T-helper 1 cell (primary cell): ENCODE measurements at places on chromosomes 7 and 10.

- peak; percentile 34 for DNase-seq
These were observed 101.6 kb downstream of the DYNC2I1 start for GRCh38 chr7:158957921-158958491.

DNA sequence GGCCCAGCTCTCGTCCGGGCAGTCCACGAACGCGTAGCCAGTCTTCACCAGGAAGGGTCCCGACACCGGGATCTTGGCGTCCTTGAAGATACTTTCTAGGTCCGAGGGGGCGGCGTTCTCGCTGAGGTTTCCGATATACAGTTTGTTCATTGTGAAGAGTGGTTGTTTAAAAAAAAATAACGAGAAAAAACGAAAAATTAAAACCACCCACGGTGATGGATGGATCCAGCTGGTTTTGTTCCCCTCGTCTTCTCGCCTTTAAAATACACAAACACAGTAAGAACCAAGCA, 385 bp downstream of the IGF2BP3 start:
- no peak for DNase-seq

- DNase-seq, result no peak
These were observed 393.4 kb upstream of the MKI67 start for GRCh38 chr10:128519581-128519980.

DNA sequence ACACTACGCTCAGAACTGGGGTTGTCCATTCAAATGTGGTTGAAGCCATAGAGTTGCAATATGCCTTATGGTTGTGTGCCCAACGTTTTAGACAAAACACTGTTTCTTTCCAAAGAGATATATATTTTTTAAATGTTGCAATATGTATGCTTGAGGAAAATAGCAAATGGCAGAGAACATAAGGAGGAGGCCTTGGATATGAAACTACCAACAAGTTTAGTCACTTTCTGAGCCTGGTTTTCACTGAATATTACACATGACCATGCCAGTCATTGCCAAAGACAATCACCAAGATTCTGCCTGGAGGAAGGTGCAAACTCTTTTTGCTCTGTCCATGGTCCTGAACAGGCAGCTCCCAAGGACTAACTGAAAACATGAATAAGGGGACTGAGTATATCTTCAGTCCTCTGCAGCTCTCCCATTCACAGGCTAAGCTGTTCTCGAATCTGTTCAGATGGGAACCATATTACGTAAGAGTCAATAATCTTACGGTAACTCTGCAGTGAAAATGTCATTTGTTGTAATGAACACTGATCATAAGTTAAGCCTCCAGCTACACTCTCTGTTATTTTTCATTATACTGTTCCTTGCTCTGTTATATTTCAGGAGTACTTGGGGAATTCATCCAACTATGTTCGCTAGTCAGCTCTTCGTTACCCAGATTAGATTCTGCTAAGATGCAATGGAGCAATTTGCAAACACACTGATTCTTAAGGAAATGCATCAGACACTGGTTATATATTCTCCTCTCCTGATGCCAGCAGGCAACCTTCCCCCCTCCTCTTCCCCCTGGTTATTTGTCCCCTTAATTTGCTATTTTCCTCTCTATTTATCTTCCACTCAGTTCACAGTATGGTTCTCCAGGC, 90.7 kb upstream of the C1QL3 start:
- no peak for DNase-seq

DNA sequence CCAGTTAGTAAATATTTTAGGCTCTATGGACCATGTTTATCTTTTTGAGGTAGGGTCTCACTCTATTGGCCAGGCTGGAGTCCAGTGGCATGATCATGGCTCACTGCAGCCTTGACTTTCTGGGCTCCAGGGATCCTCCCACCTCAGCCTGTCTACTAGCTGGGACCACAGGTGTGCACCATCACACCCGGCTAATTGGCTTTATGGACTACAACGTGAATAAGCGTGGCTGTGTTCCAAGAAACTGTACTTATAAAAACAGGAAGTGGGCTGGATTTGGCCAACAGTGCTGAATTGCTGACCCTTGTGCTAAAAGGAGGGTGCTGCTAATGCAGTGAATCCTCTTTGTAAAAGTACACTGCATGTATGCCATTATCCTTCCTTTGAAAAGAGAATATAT, 111.7 kb upstream of the CDK13 start:
- DNase-seq, result no peak

DNA sequence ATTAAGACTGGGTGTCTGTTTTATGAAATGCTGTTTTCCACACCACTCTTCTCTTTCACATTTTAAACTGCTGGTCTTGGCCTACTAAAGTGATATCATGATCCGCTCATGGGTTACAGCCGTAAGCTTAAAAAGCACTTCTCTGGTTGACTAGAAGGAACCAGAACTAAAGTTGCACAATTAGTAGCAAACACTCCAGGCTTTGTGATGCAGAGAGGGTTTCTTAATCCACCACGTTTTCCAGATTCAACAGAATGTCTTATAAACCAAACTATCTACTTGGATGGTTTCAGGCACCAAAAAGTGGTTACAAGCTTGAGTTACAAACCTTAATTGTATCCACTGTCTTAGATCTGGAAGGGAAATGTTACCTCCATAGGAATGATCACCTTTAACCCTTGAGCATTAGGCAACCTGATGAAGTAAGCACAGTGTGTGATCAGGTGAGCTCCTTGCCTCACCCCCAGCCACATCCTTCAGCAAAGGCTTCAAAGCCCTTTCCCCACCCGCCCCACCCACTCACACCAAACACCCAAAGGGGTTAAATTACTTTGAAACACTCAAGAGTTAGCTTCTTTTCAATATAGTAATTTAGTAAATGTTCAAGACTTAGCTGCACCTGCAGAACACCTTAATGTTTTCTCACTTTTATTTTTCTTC, 3.5 kb downstream of the ELMO1 start:
- no peak for DNase-seq

- DNase-seq, result no peak
These were observed 15.5 kb downstream of the TUBGCP2 start for GRCh38 chr10:133292919-133293809.

- peak; percentile 53 for DNase-seq
These were observed 2.2 kb downstream of the MAFK start for GRCh38 chr7:1532456-1533254.

GRCh38 chr10:124264711-124265390, 153.9 kb downstream of the OAT start:
- DNase-seq, result no peak

DNA sequence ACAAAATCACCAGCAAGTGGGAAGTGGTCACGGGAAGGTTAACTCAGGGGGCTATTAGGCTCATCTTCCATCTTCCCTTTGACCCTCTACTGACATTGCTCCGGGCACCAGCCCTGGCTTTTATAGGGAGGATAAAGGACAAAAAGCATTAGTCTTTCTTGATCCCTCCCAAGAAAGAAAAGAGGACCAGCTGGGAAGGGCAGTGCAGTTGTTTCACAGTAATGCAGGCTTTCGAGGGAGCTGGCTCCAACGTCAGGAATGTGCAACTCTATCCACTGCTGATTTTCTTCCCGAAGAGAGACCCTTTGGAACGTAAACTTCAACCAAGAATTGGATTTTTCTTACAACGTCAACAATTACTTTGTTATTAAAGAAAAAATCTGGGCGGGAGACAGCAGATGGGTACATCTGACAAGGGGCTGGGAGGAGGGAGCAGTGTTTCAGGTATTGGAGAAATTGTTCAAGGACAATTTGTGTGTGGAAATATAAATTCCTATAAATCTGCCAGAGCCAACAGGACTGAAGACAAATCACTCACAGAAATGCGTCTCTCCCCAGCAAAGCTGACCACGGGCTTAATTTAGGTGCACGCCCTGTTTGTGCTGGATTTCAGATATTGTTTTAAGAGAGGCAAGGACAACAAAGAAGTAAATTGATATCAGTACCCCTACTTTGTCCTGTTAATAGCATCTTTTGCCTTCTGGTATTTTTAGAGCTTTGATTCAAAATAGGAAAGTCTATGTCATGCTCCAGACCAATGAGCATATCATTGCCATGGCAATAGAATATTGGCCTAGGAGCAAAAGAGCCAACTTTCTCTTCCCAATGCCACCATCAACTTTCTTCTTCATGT, 23.4 kb upstream of the ARID5B start:
- DNase-seq, result no peak

DNA sequence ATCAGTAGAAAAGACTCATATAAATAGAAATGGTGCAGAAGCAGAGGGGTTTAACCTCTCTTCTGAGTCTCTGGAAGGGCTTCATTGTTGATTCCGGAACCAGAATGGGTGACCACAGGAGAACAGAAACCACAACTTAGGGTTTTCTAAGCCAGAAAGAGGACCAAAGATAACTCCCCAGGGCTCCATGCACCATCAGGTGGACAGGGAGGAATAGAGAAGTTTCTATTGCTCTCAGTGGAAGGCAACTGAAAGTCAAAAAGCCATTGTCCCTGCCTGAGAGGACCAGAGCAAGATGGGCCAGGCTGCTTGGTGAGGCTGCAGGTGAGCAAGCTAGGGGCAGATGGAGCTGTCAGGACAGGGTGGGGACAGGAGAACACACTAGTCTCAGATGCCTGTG, 14.6 kb upstream of the NPS start:
- DNase-seq, result no peak

- DNase-seq, result no peak
These were observed 30.4 kb upstream of the VCL start for GRCh38 chr10:73967544-73967943.

DNA sequence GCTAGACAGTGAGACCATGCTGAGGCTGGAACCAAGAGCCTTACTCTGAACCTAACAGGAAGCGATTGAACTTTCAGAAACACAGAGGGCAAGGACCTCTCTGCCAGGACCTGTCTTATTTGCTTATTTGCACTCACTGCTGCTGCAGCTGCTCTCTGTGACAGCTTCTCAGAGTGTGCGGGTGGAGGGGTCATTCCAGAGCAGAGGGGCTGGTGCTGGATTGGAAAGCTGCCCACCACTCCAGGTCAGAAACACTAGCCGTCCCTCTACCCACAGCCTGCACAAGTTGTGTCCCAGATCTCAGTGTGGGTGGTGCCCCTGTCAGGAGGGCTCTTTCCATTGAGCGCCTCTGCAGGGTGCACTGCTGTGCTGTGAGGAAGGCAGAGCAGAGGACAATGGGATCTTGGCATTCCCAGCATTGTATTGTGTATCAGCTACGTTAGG, 126.2 kb downstream of the CCNY start:
- no peak for DNase-seq

DNA sequence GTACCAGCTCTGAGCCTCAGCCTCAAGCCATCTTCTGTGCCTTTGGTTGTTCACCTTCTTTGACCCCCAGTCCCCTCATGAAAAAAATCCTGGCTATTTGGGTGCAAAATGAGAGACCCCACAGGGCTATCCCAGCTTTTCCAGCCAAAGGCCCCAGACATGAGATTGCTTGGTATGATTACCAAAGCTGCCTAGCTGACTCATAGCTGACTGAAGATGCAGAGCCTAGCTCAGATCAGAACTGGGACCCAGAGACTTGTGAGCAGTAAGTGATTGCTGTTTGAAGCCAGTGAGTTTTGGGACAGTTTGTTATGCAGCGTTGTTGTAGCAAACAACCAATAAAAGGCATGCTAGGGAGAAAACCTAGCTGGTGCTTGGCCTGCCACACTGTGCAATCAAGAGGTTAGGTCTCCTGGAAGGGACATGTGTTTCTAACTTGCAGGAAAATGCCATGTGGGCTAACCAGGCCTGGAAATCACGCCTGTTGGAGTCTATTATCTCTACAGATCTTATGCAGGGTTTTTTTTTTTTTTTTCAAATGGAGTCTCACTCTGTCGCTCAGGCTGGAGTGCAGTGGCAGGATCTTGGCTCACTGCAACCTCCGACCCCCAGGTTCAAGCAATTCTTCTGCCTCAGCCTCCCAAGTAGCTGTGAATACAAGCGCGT, 48.0 kb upstream of the DAGLB start:
- no peak for DNase-seq
